ENCODE measurements at places on chromosomes 2 and 18.
A peak's percentile ranks its signal among the peaks of the same experiment; 100 is the strongest.

DNA sequence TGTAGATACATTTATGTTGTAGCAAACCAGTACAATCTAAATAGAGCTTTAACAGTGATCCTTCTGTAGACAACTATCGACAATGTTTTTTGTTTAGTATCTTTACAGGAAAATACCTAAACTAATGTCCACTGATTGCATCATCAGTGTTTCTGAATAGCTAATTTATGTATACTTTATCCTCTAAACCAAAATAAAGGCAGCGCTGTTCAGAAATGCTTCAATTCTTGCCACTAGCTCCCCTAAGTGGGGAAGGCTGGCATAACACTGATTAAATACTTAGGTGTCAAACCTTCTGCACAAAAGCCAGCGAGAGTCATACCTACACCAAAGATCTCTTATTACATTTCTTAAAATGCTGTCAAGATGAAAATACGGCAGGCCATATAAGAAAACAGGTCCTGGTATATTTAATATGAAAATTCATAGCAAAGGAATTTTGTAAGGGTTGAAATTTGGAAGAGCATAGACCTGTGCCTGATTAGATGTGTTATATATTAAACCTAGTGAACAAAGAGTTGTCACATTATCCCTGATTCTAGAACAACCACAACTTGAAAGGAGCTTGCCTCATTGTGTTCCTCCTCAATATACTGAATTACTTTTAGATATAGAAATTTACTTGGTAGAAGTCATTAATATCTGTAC lies 1693.4 kb upstream of the SLC39A10 start:
- peak; percentile 27 for DNase-seq

DNA sequence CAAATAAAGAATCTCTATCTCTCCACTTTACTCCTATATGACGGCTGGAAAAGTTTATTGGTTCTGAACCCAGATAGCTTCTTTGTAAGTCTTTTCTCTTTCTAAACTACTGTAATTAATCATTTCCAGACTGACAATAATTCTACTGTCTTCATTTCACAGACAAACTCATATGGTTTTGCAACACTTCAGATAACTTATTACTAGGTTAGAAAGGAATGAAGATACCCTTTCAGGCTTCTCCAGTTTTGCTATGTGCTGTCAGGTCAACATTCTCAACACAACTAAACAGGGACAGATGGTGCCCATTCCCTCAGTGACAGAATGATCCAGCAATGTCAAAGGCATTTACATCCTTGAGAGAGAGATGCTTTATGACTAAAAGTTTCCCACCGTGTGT lies 198.5 kb upstream of the ITGA4 start:
- DNase-seq: no peak

DNA sequence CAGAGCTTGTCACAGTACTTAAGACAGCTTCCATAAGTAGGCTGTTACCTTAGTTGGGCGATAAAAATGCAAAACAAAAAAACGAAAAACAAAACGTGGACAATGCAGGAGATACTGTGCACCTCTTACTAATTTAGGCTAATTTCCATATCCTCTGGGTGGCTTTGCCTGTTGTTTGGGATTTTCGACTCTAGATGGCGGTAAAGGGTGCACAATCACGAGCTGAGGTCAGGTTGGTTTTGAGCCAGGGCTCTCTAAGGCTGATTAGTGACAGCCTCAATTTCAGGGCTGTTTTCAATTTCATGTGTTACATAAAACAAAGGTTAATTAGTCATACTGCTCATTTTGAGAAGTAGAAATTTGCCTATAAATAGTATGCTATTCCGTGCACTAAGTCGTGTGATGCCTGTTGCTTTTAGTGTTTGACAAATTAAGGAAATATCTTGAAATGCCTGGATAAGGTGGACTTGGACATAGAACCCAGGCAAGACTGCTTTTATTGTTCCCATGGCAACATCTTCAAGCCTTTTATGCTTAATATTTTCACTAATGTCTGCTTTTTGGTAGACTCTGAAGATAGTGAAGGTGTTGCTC lies 493.1 kb downstream of the SOCS6 start:
- DNase-seq: peak; percentile 15

DNA sequence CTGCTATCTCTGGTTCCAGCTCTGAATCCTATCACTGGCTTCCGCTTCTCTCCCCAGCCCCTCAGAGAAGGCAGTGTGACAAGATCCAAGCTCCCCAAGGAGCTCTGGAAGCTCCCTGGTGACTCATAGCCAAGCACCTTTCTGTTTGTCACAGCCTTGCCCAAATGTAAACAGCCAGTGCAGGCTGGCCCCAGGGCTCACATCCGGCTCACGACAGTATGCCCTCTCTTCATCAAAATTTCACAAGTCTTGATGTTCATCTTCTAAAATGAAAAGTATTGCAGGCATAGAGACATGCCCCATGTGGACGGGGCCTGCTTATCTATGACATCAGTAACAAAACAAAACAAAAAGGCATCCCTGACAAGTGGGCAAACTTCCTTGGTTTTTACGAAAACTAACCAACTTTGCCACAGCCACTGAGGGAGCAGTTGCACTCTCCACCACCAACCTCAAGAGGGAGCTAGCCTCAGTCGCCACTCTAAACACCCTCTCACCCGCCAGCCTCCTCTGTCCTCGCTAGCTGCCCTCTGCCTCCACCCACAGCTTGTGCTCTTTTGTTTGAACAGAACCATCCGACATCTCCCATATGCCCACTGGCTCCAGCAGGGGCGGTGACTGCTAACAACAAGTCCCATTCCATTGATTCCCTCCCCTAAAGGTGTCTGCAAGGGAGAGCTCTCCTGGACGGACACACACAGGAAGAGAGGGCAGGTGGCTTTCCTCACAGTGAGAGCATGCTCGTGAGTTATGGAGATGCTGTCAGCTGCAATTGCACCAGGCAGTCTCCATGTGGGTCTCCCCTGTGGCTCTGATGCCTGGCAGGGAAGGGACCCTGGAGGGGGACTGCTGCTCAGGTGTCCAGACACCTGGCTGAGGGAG lies 71.0 kb upstream of the DAPL1 start:
- no peak for DNase-seq

- no peak for DNase-seq
Measured at GRCh38 chr18:79469751-79470505, 74.2 kb downstream of the NFATC1 start.

DNA sequence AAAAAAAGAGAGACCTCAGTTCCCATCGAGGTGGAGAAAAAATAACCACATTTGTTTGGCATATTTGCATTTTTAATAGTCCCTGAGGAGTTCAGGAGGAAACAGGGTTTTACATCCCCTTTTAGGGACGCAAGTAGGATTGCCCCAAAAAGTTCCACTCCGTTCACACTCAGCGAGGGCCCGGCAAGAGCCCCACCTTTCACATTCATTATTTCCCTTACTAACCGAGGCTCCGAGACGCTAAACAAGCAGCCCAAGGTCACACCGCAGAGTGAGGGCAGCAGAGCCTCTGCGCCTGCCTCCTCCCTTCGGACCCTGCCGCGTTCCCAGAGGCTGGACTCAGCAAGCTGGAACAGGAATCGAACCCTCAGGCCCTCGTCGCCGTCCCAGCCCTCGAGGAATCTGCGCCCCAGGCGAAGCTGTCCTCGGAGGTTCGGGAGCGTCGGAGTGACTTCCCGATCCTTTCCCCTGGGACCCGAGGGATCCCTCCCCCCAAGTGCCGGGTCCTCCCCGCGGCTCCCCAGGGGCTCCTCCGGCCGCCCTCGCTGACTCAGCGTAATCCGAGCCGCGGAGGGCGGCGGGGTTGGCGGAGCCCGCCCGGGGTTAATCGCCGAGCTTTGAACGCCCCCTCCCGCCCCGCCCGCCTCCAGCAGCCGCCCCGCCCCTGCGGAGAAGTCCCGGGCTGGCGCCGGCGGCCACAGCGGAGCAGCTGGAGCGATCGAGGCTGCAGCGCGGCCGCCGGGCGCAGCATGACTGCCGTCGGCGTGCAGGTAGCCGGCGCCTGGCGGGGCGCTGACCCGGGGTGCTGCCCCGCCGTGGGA lies at the start of gene TMEM37:
TSS of gene TMEM37 (plus strand) at position 700 of the 821 bp plus-strand sequence. CDS start at position 750, 50 bp downstream.
- peak; percentile 78 for DNase-seq

DNA sequence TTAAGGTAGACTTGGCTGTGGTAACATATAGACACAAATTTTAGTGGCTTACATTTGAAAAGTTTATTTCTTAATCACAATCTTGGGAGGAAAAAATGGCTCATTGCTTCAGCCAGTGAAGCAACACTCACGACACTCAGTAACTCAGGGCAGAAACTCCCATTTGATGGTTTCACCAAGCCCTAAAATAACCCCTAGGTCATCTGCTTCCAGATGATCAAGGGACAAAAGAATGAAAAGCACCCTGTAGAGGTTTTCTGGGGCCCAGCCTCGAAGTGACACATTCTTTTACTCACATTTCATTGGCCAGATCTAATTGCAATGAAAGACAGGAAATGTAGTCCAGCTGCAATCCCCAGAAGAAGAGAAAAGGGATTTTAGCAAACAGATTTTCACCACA lies 275.9 kb downstream of the TMX3 start:
- DNase-seq: peak; percentile 25

GRCh38 chr2:85577386-85578242 lies at the start of gene VAMP8:
TSS of gene VAMP8 (plus strand) at chr2:85577586. CDS start at chr2:85577647, 61 bp downstream.
- DNase-seq: no peak

DNA sequence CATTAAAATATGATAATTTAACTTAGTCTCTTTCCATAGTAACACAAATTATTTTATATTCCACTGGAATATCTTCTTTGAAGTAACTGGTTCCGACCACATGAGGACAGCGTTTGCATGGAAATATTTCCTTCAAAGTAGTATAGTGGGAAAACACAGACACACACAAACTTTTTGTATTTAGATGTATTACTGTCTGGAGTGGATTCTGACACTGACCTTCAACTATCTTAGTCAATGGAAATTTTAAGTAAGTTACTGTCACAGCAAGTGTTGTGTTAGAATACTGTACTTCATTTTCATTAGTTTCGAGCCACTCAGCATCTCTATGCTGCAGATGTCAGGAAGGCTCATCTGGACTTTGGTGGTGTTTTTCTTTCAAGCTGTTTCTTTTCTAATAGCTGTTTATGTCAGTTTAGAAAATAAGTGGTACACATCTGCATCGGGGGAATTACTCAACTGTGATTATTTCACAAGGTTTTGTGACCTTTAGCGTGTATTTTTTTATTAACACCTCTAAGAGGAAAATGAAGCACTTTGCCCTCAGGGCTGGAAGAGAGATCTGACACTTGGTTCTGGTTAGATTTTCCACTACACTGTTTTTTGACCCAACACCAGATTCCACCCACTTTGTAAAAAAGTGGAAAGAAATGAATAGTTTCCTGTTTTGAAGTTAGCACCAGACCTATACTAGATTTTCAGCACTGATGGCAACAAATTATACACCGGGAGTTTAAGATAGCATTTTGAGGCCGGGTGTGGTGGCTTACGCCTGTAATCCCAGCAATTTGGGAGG lies 18.9 kb upstream of the THOC1 start:
- no peak for DNase-seq

DNA sequence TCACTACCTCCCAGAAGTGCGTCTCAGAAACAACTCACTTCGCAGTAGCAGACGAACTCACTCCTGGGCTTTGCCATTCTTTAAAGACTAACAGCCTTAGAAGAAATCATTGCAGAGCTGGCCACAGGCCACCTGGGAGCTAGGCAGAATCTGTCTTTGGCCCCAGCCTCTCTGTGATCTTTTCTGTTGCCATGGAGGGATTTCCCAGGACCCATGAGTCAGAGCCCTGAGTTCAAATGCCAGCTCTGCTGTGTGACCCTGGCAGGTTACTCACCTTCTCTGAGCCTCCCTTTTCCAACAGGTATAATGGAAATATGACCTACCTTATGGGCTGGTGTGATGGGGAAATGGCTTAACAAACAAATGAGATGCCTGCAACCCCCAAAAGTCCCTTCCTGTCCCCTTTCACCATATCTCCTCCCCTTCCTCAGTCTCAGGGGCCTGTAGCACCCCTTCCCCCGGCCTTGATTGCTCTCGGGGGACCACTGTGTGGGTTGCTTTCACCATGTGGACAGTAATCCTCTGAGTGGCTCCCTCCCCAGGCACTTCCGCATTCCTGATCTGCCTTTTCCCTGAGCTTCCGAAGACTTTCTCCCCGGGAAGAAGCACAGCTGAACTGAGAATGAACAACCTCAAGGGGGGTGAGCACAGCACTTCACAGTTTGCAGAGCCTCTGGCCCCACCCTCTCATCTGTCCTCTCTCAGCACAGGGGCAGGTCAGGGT lies 34.0 kb upstream of the SLC66A3 start:
- DNase-seq: no peak

- no peak for DNase-seq
Measured at GRCh38 chr2:86617153-86617552, 6.5 kb downstream of the RNF103 start.

- DNase-seq: no peak
Measured at GRCh38 chr2:188023035-188023434, 268.6 kb upstream of the GULP1 start.

DNA sequence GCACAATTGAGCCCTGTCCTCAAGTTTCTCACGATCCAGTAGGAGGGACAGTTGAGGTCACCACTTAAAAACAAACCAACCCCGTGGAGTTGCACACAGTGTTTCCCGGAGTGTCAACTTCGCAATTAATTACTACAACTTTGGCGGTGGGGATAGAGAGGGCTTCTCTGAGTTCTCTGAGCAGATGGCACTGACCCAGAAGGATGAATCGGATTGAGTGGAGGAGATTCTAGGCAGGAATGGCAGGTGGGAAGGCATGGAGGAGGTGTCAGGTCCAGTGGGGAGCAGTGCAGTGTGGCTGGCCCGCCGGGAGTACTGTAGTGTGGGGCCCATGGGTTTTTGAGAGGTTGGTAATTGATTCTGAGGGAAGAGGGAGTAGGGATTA lies 12.0 kb downstream of the SIX3 start:
- no peak for DNase-seq

DNA sequence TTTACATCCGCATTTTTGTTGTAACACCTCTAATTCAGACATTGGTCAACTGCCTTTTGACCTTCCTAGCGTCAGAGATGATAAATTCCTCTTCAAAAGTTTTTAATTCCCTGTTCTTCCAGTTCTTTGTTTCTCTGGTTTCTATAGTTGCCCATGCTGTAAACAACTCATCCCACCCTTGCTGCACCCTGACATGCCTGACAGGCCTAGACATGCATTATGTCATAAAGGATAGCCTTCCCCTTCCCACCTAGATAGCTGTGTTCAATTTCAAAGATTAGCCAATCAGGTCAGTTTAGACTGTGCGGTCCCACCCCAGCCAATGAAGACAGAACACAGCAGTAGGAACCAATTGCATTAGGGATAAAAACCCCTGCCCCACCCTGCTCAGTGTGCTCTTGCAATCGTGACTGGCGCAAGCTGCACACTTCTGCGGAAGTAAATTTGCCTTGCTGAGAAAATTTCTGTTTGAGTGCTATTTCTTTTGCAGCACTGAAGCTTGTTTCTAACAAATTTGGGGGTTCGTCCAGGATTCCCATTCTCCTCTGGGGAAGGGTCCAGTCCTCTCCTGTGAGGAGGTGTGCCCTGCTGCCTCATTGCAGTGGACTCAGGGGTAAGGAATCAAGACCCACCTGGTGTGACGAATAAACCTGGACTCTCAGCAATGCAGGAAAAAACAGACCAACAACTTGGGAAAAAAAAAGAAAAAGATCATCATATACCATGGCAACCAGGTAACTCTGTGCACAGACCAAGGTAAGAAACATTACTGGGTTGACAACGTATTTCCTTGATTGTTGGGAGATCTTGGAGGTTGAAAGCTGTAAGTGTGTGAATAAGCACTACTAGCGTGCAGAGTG lies 9.1 kb upstream of the SAP130 start:
- no peak for DNase-seq

All from NT2/D1 (cell line).